Testis (tissue), 5 donors: ENCODE measurements at places on chromosomes 3 and 15. TPM values are rescaled to one million over a fixed set of nuclear protein-coding genes. Genes with fewer than 3 reads are reported as not detected.

DNA sequence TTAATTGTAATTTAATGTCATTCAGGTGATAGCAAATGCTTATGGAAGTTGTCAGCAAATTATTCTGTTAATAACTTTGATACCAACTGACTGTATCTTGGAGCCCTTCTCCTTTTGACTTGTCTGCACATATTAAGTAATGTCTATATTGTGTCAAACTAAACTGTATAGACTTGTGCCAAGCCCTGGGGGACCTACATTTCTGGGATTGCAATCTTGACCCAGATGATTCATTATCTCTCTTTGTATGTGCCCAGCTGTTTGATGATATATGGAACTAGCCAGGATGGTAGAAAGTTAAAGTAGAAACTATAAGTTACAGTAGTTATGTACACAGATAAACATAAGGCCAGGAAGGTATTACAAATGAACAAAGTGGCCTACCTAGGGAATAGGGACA is 402.8 kb upstream of the RARB start:
- H3K36me3 ChIP-seq = no peaks in the 10 kb centered on the region
- no peak for DNase-seq

DNA sequence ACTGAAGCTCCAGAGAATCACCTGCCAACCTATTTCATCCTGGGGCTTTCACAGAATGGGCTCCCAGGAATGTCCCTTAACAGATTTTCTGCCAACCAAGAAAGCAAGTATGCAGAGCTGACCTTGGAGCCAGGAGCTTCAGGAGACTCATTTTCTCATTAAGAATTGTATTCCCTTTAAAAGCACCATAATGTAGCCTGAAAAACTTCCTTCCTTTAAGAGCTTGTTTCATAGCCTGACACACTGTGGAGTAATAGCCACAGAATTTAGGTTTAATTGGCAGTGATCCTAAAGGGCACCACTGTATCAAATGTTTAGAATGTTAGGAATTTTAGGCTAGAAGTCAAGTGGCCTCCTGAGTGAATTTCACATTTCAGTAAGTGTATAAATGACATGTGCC is 309.8 kb downstream of the GBE1 start:
- H3K27me3 ChIP-seq = no peaks in the 10 kb centered on the region
- DNase-seq = no peak
- H3K4me1 ChIP-seq = no peaks in the 10 kb centered on the region
- no peak overlapping the region for H3K27ac ChIP-seq

The FOXL2NB gene
- total RNA-seq = 2.7 TPM

The UROC1 gene
- total RNA-seq = 1.0 TPM

GRCh38 chr3:26622621-26623418 is at the start of gene LRRC3B:
TSS of gene LRRC3B (plus strand) at chr3:26622772. CDS start at chr3:26709673, 86,901 bp downstream.
- no peak for DNase-seq
- H3K27ac ChIP-seq = no peak within 1 kb of the TSS
- peak within 1 kb of the TSS; percentile 6 for H3K4me3 ChIP-seq
- H3K27me3 ChIP-seq = no peaks in the 10 kb centered on the region
- no peaks in the 10 kb centered on the region for H3K4me1 ChIP-seq
- no peaks in the 10 kb centered on the region for H3K36me3 ChIP-seq

DNA sequence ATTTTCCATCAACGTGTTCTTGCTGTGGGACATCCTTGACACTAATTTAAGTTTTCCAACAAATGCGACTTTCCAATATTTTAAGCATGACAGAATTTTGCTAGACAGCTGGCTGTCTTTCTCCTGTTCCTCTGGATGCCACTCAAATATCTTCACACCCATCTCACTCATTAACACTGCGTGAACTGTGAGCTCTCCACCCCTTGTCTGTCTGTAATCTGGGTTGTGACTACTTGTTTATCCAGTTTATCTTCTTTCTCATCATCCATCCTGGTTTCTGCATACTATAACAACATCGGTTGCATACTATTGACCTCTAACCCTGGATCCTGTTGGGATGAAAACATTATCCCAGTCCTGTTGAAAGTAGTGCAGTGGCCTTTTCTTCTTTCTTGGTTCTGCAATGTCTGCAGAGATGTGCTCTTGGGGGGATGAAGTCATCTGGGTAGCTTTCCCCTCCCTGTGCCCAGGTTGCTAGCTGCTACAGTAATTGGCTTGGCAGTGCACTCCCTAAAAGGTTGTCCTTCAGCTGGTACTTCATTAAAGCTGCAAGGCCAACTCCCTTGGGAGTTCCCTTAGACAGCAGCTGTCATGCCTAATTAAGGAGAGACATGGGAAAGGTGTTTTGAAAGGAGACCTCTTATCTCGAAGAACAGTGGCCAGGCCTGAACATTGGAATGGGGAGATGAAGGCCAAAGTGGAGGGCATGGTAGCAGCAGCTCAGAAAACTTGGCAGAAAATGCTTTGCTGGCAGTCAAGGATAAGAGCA is 24.7 kb downstream of the KAT2B start:
- peaks cover 7% of the 10 kb centered on the region for H3K4me1 ChIP-seq
- no peak overlapping the region for H3K27ac ChIP-seq
- DNase-seq = no peak
- H3K4me3 ChIP-seq = no peak overlapping the region

The STRA6 gene
- total RNA-seq = 4.1 TPM

The AP2M1 gene
- total RNA-seq = 238 TPM

DNA sequence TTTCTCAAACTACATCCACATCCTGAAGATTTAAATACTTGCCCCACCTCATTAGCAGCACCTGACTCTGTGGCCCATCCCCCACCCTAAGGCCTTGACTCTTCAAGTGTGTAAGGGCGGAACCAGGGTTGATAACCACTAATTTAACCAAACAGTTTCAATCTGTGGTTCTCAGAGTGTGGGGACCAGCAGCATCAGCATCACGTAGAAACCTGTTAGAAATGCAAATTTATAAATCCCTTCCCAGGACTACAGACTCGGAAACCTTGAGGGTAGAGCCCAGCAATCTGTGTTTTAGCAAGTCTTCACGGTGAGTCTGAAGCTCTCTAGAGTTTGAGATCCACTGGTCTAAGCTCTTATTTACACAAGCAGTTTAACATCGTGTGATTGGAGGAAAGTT is 12.4 kb downstream of the GNB4 start:
- H3K27me3 ChIP-seq = no peaks in the 10 kb centered on the region
- H3K4me1 ChIP-seq = no peaks in the 10 kb centered on the region
- H3K36me3 ChIP-seq = no peaks in the 10 kb centered on the region
- no peak for DNase-seq

GRCh38 chr3:181358060-181358459 is 353.7 kb upstream of the SOX2 start:
- no peaks in the 10 kb centered on the region for H3K4me1 ChIP-seq
- H3K27ac ChIP-seq = peak overlapping the region; percentile 8
- H3K36me3 ChIP-seq = no peaks in the 10 kb centered on the region
- no peak overlapping the region for H3K4me3 ChIP-seq
- DNase-seq = peak; percentile 49

DNA sequence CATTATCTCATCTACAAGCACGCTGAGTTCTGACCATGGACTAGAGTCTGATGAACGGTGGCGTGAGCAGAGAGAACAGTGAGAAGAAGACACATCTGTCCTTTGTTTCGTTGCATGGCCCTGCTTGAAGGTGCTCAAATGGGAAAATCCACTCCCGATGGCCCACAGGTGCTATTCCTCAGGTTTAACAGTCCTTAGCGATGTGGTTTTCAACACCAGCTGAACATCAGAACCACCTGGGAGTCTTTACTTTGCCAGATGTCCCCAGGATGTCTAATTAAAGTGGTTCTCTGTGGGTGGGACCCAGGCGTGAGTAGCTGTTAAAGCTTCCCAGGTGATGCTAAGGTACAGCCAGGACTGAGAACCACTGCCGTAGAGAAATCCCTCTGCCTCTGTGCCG is 13.0 kb downstream of the ADAMTS17 start:
- no peak for DNase-seq
- H3K4me1 ChIP-seq = no peaks in the 10 kb centered on the region
- H3K36me3 ChIP-seq = no peaks in the 10 kb centered on the region

The GHSR gene
- total RNA-seq = 0.31 TPM

The WWTR1 gene
- 47.0 TPM for total RNA-seq

GRCh38 chr15:72319360-72319984 is 485 bp downstream of the CELF6 start:
- no peaks in the 10 kb centered on the region for H3K36me3 ChIP-seq
- DNase-seq = peak; percentile 64
- H3K27me3 ChIP-seq = no peaks in the 10 kb centered on the region
- H3K27ac ChIP-seq = no peak overlapping the region

The C3orf49 gene
- 0.63 TPM for total RNA-seq

The ARIH2 gene
- 127 TPM for total RNA-seq
